GM19239 (cell line): ENCODE measurements at places on chromosomes 12 and 14.

DNA sequence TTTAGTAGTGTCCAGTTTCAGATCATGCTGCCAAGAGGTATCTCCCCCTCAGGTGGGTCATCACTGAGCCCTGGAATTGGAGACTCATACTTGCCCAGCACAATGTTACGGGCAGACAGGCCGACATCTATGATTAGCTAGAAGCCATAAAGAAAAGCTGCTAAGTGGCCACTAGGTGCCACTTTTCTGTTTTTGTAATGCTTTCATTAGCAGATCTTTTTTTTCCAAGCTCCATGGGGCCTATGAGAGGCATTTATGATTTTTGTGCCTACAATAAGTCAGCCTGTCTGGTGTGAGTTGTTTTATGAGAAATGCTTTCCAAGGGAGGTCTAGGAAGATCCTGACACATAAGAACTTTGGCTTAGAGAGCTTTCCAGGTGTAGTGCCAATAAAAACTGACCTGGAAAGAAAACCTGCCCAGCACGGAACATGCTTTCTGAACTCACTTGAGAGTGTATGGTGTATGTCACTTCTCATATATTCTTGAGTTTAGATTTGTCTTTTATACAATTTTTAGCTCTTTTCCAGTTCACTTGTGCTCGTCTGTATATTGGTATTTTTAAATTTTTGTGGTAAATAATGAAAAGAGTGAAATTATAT is 21.8 kb upstream of the SMCO2 start:
- no peak for DNase-seq

DNA sequence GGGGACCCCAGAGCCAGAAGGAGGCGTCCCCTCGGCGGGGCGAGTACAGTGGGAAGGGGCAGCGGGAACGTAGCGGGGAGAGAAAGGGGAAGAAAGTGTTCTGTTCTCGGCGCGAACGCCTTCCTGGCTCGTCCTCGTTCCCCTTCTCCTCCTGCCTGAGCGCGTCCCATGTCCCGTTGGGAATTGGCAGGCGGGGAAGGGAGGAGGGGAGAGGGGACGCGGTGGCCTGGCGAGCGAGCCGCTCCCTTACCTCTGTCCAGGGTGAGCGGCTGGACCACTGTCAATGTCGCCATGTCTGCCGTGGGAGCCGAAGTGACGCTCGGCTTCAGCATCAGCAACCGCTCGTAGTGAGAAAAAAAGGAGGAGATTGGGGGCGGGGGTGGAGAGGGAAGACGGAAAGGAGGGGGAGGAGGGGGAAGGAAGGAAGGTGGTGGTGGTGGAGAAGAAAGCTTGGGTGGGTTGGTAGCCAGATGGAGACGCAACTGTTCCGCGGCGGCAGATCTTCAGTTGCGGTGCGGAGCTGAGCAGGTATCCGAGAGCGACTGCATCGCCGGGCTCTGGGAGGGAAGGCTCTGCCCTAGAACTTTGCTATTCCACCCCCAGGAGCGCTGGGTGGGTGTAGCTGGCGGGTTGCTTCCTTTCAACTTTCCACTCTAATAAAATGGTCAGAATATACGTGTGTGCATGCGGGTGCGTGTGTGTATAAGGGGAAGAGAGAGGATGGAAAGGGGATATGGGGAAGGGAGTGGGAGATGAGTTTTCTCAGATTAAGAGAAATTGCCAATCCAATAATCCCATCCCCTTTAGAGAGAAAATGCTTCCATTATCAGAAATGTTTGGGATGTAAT is at the start of gene LIN7A:
Gene LIN7A, minus strand, starts transcription at position 544 of the 848 bp plus-strand sequence. Its CDS starts 212 bp downstream, at position 332.
- no peak for DNase-seq

DNA sequence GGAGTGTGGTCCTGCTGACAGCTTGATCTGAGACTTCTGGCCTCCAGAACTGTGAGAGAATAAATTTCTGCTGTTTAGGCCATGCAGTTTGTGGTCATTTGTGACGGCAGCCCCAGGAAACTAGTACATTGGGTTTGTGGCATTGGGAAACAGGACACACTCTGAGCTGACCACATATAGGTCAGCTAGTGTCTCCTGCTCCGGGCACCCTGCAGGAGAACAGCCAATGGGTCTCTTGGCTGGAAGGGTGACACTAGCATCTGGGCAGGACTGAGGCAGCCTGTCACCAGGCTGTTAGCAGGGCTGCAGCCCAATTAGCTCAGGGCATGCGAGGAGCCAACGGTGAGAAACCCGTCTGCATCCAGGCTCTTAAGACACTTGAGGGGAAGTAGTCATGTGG is 83.2 kb downstream of the PITPNM2 start:
- no peak for DNase-seq

DNA sequence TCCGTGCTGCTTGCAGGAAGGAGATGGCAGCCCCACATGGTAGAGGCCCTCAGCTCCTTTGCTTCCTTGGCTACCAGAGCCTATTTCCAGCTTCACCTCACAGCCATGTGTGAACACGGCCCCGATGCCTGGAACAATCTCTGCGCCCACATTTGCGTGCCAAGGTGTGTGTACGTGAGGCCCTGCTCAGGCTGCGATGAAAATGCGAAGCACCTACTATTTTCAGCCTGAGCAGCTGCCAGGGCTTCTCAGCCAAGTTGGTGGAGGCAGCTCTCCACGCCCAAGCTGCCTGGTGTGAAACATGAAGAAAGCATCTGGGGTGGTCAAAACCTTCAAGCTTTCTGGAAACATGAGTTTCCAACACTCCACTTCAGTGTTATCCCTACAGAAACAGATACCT is 177.8 kb upstream of the EGLN3 start:
- no peak for DNase-seq

DNA sequence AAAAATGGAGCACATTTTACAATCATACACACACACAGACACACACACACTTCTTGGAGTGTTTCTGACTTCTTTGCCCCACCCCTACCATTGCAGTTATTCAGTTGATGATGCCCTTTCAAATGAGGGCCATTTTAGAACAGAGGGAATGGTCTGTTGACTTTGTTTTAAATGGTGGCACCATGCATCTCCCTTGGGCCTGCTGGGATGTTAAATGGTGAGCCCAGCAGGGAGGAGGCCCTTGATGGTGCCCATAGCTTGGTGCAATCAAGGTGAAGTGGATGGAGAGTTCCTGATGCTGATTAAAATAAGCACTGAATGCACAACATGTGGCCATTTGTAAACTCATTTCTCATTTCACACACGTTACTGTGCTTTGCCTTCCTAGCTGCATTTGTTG is 13.3 kb downstream of the C12orf75 start:
- DNase-seq: no peak

- DNase-seq: no peak
These were observed 163.7 kb downstream of the MYRFL start for GRCh38 chr12:69988481-69989321.

GRCh38 chr14:94386085-94387031 is 2.0 kb downstream of the SERPINA1 start:
- no peak for DNase-seq

GRCh38 chr12:22116376-22116775 is 70.4 kb downstream of the CMAS start:
- no peak for DNase-seq

GRCh38 chr12:77728018-77728417 is 102.7 kb upstream of the NAV3 start:
- no peak for DNase-seq

- DNase-seq: no peak
These were observed 12.3 kb downstream of the NINJ2 start for GRCh38 chr12:650983-651382.

GRCh38 chr12:90924406-90924805 is 30.6 kb downstream of the CCER1 start:
- DNase-seq: no peak

- DNase-seq: no peak
These were observed 155.1 kb downstream of the CEP83 start for GRCh38 chr12:94304566-94305061.

DNA sequence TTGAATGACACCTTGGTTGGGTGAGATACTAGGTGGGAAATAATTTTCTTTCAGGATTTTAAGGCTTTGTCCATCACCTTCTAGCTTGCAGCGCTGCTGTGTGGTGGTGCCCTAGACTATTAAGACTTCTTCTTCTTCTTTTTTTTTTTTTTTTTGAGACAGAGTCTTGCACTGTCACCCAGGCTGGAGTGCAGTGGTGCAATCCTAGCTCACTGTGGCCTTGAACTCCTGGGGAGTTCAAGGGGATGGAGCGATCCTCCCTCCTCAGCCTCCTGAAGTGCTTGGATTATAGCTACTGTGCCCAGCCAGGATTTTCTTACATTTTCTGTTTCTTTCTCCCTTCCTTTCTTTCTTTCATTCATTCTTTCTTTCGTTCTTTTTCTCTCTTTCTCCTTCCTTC is 10.3 kb upstream of the MTA1 start:
- no peak for DNase-seq

GRCh38 chr14:73402579-73402978 is 55.8 kb downstream of the NUMB start:
- DNase-seq: no peak

- DNase-seq: no peak
These were observed 347.5 kb upstream of the SFSWAP start for GRCh38 chr12:131363393-131363792.

GRCh38 chr12:52800259-52800917 is 4.5 kb upstream of the KRT3 start:
- DNase-seq: no peak

DNA sequence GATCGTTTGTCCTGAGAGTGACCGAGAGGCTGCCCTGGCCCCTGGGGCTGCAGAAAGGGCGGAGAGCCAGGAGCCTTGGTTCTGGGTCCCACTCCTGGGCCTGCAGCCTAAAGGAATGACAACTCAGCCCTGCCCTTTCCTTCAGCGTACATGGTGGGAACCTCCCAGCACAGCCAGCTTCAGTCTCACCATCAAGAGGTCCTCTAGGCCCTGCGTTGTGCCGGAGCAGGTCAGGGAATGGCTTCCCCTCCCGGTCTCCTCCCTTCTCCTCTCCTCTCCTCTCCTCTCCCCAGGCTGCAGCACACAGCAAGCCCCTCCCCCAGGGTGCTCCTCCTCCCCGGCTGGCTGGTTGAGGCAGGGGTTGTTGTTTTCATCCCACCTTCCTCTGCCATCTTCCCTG is 44.6 kb upstream of the TUNAR start:
- no peak for DNase-seq

DNA sequence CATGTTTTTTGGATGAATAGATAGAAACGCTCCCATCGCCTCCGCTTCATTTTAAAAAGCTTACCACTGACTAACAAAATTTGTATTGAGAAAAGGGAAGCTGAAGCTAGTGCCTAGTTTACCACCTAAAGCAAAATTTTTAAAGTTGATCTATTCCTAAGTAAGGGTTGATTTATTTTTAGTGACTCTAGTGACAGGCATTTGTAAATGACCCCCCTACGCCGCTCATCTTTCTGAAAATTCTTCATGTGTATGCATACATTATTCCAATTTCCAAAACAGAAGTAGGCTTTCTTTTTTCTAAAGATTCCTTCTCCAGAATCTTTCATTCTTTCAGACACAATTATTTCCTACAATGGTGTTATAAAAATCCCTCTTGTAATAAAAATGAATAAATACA is 5.4 kb downstream of the HMGA2 start:
- no peak for DNase-seq

DNA sequence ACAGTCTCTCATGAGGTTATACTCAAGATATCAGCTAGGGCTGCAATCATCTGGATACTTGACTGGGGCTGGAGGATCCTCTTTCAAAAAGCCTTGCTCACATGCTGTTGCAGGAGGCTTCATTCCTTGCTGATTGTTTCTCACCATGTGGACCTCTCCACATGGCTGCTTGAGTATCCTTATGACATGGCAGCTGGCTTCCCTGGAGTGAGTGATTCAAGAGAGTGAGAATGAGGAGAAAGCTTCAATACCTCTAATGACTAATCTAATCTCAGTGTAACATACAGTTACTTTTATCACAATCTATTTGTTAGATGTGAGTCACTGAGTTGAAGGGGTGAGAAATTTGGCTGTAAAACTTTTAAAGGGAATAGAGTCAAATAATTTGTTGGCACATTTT is 14.4 kb upstream of the SDR39U1 start:
- no peak for DNase-seq

- no peak for DNase-seq
These were observed 31.5 kb downstream of the SLC6A12 start for GRCh38 chr12:182381-182892.

DNA sequence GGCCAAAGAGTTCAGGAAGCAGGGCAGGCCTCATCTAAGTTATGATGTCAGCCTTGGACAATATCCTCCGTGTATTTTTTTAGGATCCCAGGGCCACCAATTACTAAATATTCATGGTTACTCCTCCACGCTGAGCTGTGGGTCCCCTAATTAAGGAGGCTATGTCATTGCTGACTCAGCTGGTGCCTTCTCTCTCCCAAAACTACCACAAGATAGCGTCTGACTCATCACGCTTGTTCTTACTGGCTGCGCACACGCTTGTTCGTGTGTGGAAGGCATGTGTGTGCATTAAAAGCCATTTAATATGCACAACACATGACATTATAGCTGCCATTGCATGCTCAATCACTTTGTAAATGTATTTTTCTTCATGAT is 78.3 kb downstream of the GSC start:
- no peak for DNase-seq

DNA sequence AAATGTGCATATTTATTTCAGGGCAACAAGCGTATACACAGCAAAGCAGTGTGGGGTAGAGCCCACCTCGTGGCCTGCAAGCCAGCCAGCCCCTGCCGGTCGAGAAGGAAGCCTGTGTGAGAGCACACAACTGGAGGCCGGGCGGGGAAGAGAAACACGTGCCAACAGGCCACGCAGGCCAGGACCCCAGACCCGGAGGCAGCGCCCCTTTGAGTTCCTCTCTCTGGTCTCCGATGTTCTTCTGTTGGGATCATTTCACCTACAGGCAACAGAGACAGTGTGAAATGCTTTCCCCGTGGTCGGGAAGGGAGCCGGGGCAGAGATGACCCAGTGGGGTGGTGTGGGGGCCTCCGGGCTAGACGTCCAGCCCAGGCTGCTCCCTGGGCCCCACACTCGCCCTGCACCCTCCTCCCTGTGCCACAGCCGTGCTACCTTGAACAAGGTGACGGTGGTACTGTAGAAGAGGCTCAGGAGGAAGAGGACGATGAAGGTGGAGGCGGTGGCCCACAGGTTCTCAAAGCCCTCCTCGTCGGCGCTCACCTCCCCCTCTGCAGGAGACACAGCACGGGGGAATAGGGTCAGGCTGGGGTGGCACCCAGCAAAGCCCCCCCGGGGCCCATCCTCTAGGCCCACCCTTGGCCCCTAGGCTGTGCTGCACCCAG is 325.5 kb downstream of the TMEM121 start:
- no peak for DNase-seq

DNA sequence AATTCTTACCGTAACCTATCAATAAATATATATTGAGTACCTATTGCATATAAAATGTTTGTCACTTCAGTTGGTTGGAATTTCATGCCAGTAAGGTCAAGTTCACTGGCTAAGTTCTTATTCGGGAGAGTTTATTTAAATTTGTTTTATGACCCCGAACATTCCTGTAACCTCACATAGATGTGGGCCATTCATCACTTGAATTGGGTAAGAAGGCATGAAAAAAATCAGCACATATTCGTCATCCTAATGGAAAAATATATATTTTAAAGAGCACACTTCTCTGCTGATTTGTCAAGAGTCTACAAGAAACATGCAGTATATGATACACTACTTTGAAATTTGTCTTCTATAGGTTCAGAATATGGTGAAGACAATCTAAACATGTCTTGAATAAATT is 263.4 kb downstream of the CCDC91 start:
- DNase-seq: no peak
